ENCODE measurements at places on chromosomes 2 and 18.
A peak's percentile ranks its signal among the peaks of the same experiment; 100 is the strongest.

DNA sequence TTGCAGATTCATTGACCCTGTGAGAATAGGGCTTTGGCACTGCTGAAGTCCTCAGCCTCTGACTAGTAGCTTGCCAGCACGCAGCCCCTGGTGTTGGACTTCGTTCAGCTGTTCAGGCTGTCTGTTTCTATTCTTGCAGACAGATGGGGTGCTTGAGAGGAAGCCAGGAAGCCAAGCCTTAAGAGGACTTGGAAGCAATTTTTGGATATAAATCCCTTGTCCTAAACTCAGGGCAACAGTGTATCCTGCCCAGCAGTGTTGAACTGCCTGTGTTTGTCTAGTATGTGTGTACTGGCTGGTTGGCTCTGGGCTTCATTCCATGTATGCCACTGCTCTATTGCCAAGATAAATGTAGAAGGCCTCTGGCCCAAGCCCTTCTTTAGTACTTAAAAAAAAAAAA, 108.6 kb downstream of the COMMD1 start:
- peak; percentile 81 for DNase-seq

DNA sequence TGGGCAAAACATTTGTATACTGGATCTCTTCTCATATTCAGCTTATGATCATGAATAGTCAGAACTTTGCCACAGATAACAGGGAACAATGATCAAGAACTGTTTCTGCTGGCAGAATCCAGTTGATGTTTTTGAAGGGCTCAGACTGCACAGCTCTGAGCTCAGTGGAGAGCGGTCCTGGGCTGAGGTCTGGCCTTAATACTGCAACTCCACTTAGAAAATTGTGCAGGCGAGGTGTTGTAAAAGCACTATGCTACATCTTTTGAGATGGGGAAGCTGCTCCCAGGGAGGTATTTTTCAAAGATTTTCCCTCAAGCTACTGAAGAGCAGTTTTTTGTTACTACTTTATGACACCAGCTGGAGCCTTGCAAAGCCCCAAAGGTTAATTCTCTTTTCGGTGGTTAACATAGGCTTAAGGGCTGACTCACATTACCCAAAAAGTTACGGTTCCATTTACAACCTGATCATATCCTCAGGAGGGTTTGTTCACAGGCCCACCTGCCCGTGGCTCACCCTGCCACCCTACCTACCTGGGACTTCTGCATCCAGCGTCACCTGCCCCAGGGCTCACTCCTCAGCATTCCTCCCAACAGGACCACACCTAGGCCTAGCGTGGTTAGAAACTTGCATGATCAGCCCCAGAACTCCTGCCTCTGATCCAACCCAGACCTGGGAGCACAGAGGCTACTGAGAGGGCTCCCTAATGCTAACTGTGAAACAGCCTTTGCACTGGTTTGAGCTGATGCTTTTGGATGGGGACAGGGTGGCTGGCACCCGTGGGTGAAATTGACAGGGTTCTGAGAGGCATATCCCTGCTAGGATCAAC, 114.4 kb downstream of the NCK2 start:
- no peak for DNase-seq

- no peak for DNase-seq
These were observed 31.6 kb upstream of the ZNF804A start for GRCh38 chr2:184566716-184567115.

DNA sequence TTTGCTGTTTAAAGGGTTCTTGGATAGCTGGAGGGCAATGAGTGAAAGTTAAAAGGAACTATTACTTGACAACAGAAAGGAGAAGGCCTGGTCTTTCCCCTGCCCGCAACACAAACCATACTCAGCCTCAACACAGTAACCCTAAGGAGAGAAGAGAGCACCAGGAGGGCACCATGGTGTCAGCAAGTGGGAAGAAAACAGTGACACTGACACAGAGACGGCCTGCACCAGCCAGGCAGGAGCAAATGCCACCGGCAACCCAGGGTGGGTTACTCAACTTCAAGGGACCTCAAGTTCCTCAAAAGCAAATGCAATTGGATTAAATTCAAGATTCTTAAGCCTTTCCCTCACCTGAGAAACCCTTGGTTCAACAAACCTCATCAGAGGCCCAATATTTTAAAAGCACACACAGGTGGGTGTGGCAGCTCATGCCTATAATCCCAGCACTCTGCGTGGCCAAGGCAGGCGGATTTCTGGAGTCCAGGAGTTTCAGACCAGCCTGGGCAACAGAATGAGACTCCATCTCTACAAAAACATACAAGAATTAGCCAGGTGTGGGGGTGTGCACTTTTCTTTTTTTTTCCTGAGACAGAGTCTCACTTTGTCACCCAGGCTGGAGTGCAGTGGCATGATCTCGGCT, 52.3 kb downstream of the TFCP2L1 start:
- no peak for DNase-seq

DNA sequence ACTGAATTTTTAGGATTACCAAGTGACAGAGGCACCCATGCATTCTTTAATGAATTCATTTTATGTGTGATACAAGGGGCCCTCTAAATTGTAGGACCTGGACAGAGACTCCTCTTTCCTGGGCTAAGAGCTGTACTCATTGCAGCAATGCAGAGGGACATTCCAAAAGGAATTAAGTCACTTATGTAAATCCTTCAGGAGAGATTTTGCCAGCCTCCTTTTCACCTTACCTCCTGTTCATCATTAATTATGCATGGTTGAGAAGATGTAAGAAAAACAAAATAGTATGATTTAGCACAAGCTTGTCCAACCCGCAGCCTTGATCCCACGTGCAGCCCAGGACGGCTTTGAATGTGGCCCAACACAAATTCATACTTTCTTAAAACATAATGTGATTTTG, 84.5 kb upstream of the TANK start:
- DNase-seq: no peak

- no peak for DNase-seq
These were observed 47.8 kb downstream of the GREB1L start for GRCh38 chr18:21289827-21290226.

GRCh38 chr2:23073671-23074070, 311.3 kb upstream of the KLHL29 start:
- DNase-seq: no peak

- no peak for DNase-seq
These were observed 24.9 kb upstream of the ACOXL start for GRCh38 chr2:110707386-110707965.

DNA sequence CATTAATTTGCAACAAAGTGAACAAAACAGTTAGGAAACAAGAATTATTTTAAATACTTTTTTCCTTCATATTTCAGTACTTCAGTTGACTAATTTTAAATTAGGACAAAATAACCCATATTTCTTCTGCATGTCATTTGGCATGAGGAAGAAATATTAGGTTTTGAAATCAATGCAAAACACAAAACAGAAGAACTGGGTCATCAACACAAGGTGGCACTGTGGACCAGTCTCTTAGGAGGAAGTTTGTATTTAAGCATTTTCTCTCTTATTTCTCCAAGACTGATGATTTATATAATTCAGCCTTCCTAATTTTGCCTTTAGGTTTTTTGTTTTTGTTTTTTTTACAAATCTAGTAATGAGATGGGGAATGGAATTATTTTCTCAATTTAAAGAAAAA, 352.8 kb upstream of the KCNH7 start:
- no peak for DNase-seq

- no peak for DNase-seq
These were observed 193.1 kb upstream of the ARL4C start for GRCh38 chr2:234689911-234690379.

DNA sequence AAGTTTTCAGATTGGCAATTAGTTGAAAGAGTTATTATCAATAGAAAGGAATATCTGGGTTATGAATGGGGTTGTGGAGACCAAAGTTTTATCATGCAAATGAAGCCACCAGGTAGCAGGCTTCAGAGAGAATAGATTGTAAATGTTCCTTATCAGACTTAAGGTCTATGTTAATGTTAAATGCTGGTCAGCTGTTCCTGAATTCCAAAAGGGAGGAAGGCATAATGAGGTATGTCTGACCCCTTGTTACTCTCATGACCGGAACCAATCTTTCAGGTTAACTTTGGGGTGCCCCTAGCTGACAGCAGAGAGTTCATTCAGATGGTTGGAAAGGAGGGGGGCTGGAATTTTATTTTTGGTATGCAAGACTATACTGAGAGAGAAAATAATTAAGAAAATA, 47.9 kb downstream of the RIT2 start:
- no peak for DNase-seq

DNA sequence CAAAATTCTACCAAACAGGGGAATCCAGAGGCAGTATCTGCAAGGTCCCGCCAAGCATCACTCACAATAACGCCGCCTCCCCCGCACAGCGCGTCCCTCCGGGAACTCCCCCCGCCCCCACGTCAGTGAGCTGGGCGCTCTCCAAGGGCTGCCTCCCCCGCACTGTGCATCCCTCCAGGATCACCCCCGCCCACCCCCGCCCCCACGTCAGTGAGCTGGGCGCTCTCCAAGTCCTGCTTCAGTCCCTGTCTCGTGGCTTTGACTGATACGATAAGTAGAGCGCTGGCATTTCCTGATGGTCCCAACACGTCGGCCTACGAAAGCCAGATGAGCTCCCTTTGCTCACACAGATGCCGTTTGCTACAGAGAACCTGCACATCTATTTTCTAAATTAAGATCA, 130.7 kb upstream of the TPO start:
- no peak for DNase-seq

GRCh38 chr2:84441036-84441435, 18.0 kb downstream of the SUCLG1 start:
- DNase-seq: no peak
